Liver (tissue), 10 donors: ENCODE measurements at places on chromosomes 3 and 15. TPM values are rescaled to one million over a fixed set of nuclear protein-coding genes. Genes with fewer than 3 reads are reported as not detected.

The OR5K1 gene
- total RNA-seq, result not detected

The PDE8A gene
- total RNA-seq, result 47.5 TPM

The MAP1A gene
- total RNA-seq, result 0.42 TPM

The ERC2 gene
- 0.14 TPM for total RNA-seq

The GPR160 gene
- total RNA-seq, result 7.2 TPM

The DPH3 gene
- total RNA-seq, result 12.0 TPM

The TM6SF1 gene
- 1.6 TPM for total RNA-seq

The ATP13A5 gene
- total RNA-seq, result not detected

The ZBTB47 gene
- 2.9 TPM for total RNA-seq
